Retinal pigment epithelial cell (primary cell): ENCODE measurements at places on chromosomes 1 and 21.

GRCh38 chr1:69738458-69739250 lies 170.9 kb downstream of the LRRC7 start:
- DNase-seq: no peak

- no peak for DNase-seq
Observed at GRCh38 chr1:24872061-24872850, 57.8 kb downstream of the RUNX3 start.

DNA sequence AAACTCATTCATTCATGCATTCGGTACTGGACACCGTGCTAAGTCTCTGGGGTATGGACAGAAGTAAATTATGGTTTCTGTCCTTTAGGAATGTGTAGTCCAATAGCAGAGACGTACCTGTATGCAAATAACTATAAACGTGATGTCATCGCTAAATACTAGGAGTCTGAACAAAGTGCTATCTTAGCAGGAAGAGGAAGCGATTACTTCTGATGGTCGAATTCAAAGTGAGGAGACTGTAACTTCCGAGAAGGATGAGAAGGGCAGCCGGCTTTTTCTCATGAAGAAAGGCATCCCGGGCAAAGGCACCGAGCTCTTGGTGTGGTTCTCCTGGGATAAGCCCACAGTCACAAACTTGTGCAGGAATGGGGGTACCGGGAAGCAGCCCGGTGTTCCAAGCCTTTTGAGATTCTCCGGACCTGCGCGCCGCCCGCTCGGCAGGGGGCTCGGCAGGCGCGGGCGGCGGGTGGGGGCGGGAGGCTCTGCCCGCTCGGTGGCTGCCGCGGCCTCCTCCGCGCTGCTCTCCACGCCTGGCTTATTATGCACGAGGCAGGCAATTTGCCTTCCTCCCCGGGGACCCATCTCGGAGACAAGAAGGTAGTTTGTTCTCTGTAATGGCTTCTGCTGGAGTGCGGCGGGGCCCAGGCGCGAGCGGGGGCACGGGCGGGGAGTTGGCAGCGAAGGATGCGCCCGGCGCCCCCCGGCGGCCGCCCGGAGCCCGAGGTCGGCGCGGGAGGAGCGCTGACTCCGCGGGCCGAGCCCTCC lies 67.5 kb upstream of the CD1D start:
- no peak for DNase-seq

- DNase-seq: no peak
Observed at GRCh38 chr1:31685795-31686194, 18.0 kb downstream of the COL16A1 start.

GRCh38 chr21:36504067-36505058 lies 24.4 kb upstream of the CLDN14 start:
- no peak for DNase-seq

DNA sequence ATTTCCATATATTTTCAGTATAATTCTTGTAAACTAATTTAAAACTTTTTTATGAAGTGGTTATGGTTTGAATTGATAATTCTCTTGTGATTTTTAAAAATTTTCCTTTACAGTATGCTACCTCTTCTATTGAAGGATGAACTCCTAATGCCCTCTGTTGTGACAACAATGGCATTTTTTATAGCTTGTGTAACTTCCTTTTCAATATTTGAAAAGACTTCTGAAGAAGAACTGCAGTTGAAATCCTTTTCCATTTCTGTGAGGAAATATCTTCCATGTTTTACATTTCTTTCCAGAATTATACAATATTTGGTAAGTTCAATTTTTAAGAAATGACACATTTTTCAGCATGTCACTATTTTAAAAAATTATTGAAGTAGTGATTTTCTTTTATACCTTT lies 61.4 kb downstream of the ALG6 start:
- no peak for DNase-seq

GRCh38 chr1:46820076-46820475 lies 21.2 kb downstream of the CYP4B1 start:
- DNase-seq: no peak

GRCh38 chr1:59732214-59732955 lies 82.4 kb upstream of the HOOK1 start:
- no peak for DNase-seq

- DNase-seq: no peak
Observed at GRCh38 chr1:234214911-234215892, 158.1 kb upstream of the COA6 start.

GRCh38 chr1:93735722-93736121 lies 54.1 kb upstream of the BCAR3 start:
- DNase-seq: no peak

DNA sequence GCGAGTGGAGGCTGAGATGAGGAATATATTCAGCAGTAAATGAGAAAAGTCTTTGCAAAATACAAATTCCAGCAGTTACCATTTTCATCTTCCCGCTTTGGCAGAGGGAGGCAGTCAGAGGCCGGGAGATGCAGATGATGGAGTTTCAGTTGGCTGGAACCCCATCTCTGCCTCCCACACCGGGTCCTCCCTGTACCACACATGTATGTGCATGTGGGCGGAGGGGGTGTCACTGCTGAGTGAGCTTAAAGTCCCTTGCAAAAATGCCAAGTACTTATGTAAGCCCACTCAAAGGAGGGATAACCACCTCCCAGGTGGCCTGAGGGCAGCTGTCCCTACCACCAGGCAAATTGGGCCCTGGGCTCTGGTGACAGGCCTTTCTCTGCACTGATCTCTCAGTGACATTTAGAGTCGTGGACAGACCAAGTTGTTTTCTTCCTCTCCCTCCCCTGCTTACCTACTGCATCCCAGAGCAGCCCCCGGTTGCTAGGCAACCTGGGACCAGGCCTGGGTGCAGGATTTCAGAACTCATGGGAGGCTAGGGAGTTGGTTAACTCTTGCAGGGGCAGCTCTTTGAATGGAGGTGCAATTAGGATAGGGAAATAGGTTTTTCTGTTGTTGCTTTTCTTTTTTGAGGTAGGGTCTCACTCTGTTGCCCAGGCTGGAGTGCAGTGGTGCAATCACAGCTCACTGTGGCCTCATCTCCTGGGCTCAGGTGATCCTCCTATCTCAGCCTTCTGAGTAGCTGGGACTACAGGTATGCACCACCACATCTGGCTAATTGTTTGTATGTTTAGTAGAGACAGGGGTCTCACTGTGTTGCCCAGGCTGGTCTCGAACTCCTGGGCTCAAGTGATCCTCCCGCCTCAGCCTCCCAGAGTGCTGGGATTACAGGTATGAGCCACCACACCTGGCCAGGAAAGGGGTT lies 17.1 kb upstream of the UBXN10 start:
- DNase-seq: no peak

DNA sequence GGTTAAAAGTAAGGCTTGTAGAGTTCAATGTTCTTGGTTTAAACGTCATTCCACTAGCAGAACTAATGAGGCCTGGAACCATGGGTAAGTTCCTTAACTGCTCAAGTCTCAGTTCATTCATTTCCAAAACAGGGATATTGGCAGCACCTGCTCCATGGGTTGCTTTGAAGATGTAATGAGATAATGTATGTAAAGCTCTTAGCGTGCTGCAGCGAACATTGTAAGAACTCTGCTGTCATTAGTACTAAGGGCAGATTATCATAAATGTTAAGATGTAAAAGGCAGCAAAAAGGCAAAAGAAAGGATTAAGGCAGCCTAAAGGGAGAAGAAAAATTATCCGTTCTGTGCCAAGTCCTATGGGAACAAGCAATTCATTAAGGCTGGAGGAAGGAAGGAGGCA lies 129.1 kb upstream of the NGF start:
- DNase-seq: no peak

- DNase-seq: no peak
Observed at GRCh38 chr1:2606881-2607621, 20.5 kb downstream of the PRXL2B start.

DNA sequence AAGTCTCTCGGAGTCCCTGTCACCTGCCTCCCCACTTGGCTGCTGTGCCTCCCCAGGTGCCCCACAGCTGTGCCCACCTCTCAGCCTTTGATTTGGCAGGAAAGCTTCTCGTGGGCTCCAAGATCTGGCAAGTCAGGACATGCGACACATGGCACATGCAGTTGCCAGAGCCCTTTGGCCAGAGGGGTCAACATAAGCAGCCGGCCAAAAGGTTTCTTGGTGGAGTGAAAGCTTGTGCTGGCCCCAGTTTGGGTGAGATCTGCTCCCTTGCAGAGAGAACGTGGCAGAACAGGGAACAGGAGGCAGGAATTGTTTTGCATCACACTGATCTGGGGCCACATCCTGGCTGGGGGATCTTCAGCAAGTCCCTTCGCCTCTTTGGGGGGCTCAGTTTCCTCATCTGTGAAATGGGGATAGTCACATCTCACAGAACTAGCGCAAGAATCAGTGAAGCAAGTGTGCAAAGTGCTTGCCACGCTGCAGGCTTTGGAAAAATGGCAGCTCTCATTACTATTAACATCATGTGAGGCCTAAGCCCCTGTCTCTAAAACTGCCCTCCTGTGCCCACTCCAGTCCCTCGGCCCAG lies 232.6 kb downstream of the TRABD2B start:
- no peak for DNase-seq

DNA sequence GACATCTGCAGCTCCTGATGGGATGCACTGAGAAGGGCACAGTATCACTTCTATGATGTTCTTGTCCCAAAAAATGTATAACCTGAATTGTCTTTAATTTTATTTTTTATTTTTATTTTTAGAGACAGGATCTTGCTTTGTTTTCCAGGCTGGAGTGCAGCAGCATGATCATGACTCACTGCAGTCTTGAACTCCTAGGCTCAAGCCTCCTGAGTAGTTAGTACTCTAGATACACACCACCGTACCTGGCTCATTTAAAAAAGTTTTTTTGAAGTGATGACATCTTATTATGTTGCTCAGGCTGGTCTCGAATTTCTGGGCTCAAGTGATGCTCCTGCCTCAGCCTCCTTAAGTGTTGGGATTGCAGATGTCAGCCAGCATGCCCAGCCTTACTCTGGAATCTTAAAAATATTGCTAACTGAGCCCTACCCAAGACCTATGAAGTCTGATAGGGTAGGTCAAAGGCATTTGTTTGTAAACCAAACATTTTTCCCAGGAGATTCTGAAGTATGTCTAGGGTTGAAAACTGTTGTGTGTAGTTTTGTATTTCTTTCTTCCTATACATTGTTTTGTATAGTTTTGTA lies 68.9 kb downstream of the ATF6 start:
- DNase-seq: no peak

DNA sequence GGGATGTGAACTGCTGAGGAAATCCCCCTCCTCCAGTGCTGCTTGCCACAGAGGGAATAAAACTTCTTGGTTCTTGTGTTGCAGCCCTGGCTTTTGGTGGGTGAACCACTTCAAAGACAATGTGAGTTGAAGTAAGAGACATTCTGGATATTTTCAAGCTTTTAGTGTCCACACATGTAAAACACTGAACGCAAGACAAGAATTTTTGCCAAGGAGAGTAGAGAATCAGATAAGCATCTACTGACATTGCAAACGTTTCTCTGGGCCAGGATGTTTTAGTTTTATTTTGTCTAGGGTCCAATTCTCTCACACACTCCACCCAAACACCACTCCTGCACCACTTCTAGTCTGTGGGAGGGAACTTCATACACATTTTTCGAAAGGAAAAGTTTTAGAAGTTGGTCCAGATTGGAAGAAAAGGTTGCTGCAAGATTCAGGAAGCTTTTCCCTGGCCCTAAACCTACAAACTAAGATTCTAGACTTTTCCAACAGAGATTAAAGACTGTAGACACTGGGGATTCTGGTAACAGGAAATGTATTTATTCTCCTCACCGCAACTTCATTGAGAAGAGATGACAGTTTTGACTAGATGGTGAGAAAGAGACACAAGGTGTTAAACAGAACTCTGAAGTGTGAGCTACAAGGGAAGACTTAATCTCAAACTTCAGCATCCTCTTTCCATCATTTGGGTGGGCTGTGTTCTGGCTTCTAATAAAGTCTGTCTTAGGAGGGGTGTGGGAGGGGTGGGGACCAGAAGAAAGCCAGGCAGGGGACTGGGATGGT lies 16.1 kb downstream of the FASLG start:
- no peak for DNase-seq

- no peak for DNase-seq
Observed at GRCh38 chr1:247322849-247323586, 8.6 kb downstream of the ZNF496 start.

DNA sequence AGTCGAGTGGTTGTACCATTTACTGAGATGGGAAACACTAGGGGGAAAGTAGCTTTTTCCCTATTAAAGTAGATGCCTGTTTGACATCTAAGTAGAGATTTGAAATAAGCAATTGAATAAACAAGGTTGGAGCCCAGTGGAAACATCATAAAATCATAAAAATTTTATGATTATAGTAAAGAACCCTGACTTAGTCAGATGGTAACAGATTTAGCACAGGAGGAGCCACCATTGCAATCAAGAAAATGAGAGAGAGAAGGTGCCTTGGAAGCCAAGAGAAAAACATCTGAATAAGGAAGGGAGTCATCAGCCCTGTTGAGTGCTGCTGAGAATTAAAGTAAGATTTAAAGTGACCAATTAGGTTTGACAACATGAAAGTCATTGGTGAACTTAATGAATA lies 49.8 kb downstream of the SMG7 start:
- DNase-seq: no peak

DNA sequence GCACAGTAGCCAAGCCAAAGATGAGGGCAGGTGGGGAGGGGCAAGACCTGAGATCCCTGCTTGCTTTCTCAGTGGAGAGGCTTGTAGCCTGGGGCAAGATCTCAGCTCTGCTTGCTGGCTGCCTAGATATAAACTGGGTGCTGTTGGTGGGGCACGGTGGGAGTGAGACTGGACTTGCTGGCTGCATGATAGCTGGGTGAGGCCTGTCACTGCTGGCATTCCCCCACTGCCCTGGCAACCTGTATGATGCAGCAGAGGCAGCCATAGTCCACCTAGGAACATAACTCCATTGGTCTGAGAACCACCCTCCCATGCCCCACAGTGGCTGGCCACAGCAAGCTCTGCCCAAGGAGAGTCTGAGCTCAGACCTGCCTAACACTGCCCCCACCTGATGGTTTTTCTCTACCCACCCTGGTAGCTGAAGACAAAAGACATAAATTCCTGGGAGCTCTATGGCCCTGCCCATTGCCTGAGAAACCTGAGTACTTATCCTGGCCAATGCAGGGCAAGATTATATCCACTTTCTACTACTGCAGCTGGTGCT lies 261.9 kb upstream of the DEPDC1 start:
- no peak for DNase-seq

DNA sequence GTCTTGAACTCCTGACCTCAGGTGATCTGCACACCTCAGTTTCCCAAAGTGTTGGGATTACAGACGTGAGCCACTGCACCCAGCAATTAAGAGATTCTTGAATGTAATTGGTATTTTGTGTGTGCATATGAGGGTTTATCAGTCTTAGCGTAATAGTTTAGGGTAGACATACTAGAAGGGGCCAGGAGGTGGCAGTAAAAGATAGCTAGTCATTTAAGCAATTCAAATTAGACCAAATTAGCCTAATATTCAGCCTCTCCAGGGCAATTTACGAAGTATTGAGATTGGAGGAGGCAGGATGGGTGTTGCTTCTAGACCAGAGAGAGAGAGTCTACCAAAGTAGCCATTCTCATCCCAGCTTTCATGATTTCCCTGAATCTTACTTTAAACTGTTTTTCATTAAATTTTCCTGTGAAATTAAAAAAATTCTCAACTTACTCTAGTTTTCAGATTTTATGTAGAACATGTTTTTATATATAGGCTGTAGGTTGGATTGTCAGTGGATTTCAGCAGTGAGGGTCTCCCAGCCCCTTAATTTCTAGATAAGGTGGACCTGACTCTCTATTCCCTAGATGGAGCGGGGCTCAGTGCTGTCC lies 119.7 kb downstream of the HHAT start:
- no peak for DNase-seq
